ENCODE measurements at places on chromosomes 11 and 22.

DNA sequence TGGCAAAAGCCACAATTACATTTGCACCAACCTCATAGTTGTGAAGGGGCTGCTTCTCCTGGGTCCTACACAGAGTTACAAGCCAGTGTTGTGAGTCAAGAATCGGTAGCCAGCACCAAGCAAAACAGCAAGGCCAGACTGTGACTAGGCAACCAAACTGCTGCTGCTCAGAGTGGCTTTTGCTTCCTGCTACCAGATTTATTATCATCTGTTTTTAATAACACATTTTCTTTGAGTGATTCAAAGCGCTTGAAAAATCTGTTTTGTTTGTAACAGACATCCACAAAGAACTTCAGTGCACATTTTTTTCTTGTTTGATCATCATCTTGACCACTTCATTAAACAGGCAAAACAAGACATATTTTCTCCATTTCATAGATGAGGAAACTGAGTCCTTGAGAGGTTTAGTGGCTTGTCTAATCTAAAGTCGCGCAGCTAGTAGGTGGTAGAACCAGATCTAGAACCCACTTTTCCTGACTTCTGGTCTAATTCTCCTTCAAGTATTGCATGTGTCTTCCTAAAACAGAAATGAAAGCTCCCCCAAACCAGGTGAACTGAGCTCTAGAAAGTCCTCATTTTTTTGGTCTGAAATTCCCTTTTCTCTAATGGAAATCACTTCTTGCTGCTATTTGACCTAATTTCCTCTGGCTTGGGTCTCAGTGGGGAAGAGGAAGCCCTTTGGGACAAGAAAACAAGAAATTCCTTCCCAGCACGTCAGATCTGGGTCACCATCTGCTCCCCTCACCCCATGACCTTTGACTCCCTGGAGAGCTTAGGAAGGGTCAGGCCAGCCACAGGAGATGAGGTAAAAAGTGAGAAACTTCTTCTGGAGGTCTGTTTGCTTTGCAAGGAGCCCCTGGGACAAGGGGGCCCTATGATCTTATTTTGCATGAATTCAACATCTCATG is 39.9 kb downstream of the CWC15 start:
- no peak for DNase-seq

DNA sequence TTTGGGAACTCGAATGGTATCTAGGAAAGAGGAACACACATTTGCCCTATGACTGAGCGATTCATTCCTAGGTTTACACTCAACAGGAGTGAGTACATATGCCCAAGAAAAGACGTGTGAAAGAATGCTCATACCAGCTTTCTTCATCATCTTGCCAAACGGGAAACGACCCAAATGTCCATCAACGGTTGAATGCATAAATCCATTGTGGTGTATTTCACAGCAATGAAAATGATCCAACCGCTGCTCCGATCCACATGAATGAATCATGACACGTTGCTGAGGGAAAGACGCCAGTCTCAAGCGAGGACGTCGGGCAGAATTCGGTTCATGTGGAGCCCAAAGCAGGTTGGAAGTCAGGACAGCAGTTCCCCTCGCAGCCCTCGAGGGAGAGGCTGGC is 71.5 kb downstream of the CYTH4 start:
- no peak for DNase-seq

DNA sequence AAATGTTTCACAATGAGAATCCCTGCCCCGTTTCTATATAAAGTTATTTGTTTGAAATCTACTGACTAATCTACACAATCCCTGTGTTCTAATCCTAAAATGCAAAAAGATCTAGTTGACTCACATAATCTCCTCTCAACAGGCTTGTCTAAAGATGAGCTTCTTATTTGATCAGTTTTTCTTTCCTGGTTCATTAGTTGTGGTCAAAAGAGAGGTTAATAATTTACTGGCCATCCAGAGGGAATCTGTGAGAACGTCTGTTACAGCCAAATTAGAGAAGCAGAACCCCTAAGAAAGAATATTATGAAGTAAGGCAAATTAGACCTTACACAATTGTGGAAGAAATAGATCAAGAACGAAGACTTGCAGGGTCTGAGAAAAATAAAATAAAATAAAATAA is 173.7 kb upstream of the ANO3 start:
- DNase-seq = no peak

GRCh38 chr11:93024369-93024768 is 54.9 kb downstream of the MTNR1B start:
- DNase-seq = no peak

DNA sequence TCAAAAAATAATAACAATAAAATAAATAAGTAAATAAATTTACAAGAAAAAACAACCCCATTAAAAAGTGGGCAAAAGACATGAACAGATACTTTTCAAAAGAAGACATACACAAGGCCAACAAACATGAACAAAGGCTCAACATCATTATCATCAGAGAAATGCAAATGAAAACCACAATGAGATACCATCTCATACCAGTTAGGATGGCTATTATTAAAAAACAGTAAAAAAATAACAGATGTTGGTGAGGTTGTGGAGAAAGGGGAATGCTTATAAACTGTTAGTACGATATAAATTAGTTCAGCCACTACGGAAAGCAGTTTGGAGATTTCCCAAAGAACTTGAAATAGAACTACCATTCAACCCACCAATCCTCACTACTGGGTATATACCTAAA is 44.6 kb downstream of the PRCP start:
- DNase-seq = no peak

DNA sequence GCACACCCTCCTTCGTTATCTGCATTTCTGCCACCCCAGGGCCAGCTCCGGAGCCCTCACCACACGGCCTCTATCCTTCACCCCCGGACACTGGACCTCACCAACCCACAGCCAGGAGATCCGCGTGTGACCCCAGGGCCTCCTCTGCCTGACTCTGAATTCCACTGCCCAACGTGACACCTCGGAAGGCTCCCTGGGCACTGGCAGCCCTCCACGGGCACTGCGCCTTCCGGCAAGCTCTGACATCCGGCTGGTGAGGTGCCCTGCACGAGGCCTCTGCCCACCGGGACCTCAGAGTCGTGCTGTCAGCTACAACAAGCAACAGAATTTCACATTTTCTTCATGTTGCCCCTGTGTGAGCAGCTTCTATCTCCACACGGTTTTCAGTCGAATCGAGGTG is 148.3 kb downstream of the CRYBB2 start:
- no peak for DNase-seq

GRCh38 chr22:47315862-47316419 is 553.5 kb downstream of the TBC1D22A start:
- no peak for DNase-seq

GRCh38 chr22:27358096-27358870 is 443.3 kb downstream of the MN1 start:
- DNase-seq = no peak

DNA sequence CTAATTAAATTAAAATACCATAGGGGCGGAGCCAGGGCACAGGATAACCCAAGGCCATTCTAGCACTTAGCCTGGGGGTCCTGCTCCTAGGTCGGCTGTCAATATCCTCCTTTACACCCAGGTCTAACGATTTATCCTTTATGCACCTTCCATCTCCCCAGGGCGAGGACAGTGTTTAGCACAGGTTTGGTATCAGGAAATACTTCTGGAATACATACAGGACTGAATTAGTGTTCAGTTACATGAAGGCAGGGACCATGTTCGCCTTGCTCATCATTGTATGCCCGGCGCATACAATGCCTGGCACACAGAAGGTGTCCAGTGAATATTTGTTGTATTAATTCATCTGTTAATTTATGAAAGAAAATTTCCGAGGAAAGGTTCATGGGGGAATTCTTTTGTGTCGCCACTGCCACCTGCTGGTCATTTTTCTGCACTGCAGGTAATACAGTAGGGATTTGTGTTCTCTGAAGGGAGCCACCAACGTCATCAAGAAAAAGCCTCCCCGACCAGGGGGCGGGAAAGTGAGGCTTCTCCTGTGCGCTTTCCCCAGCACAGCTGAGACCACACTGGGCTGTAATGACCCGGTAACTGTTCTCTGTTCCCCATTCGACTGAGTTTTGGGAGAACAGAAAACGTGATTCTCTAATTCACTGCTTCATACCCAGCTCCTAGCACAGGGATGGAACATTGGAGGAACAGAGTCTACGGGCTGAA is 68.7 kb upstream of the ASPHD2 start:
- DNase-seq = peak; percentile 52

- no peak for DNase-seq
These were observed 31.7 kb downstream of the ALG12 start for GRCh38 chr22:49886346-49887063.

- DNase-seq = no peak
These were observed 720.1 kb downstream of the KCNA4 start for GRCh38 chr11:29296680-29297079.

DNA sequence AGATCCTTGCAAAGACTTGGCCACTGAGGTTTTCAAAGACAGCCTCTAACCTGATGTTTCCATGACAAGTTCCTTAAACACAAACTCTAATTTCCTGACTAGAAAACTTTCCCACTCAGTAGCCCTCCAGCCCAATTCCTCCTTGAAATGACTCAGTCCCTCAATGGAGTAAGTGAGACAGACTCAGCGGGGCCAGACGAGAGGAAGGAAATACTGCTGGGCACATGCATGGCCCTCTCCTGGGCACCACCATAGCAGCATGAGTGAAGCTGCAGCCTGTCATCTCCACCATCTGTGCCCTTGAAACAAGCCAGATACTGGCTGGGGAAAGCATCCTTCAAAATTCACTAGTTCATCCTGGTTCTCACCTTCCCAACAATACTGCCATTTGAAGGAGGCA is 76.2 kb upstream of the GDPD4 start:
- no peak for DNase-seq

- no peak for DNase-seq
These were observed 85.0 kb downstream of the INSC start for GRCh38 chr11:15199693-15200092.

GRCh38 chr11:29263971-29264682 is 752.7 kb downstream of the KCNA4 start:
- no peak for DNase-seq

DNA sequence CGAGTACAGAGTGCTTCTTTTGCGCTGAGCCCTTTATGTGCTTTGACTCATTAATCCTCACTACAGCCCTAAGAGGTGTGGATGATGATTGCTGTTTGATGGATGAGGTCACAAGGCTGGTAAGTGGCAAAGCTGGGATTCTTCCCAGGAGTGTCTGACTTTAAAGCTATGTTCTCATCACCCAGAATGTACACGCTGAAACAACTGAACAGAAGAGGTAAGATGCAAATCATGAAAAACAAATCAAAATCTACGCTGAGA is 37.7 kb upstream of the CREB3L1 start:
- no peak for DNase-seq

- peak; percentile 52 for DNase-seq
These were observed 167.0 kb downstream of the BUD13 start for GRCh38 chr11:116605543-116606459.

DNA sequence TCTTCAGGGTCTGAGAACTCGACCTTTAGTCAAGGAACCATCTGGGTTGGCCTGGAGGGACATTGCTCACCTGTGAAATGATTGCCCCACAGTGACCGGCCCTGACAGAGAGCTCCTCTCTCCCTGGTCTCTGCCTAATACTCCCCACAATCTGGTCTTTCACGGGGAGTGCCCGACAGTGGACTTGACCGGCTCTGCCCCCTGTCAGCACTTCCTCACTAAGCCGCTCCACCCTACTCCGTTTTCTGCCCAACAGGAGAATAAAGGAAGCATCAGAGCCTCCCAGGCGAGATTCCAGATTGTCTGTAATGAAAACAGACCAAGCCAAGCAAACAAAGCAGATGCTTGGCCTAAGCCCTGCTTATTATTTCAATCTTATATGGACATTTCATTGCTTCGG is 87.8 kb downstream of the FBXO7 start:
- no peak for DNase-seq

- no peak for DNase-seq
These were observed 85.5 kb downstream of the PDE2A start for GRCh38 chr11:72588421-72589410.

DNA sequence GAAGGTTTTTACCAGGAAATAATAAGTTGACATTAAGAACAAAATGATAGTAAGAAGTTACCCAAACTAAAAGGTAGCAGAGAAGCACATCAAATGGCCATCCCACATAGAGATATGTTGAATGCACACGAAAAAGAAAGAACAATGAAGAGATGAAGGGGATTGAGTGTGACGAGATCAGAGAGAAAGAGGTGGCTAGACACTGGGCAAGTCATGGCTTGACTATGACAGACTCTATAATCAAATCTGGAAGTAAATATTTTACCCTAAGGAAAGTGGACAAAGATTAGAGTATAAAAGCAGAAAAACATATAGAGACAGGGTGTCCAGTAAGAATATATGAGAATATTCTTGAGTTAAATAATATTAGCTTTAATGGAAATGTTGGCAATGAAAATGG is 31.4 kb downstream of the CASP12 start:
- DNase-seq = no peak

DNA sequence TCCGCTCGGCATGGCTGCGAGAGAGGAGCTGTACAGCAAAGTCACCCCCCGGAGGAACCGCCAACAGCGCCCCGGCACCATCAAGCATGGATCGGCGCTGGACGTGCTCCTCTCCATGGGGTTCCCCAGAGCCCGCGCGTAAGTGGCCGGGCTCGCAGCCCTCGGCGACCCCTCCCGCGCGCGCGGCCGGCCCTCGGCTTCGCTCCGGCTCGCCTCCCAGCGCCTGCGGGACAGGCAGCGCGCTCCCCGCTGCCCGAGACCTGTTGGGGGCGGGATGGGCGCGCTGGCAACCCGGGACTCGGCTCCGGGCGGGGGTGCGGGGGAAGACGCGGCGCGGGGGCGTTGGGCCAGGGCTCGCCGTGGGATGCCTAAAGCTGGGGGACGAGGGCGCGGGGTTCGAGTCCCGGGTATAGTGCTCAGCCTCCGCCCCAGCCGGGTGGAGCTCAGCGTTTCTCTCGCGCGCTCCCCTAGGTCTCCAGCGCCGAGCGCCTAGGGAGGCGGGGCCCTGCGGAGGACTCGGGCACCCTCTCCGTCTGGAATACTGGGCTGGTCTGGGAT is 630 bp downstream of the UBASH3B start:
- no peak for DNase-seq
